ENCODE measurements at places on chromosomes 16 and 17.
A peak's percentile ranks its signal among the peaks of the same experiment; 100 is the strongest.

GRCh38 chr17:10589553-10590145 is 40.2 kb upstream of the MYH2 start:
- no peak for DNase-seq

DNA sequence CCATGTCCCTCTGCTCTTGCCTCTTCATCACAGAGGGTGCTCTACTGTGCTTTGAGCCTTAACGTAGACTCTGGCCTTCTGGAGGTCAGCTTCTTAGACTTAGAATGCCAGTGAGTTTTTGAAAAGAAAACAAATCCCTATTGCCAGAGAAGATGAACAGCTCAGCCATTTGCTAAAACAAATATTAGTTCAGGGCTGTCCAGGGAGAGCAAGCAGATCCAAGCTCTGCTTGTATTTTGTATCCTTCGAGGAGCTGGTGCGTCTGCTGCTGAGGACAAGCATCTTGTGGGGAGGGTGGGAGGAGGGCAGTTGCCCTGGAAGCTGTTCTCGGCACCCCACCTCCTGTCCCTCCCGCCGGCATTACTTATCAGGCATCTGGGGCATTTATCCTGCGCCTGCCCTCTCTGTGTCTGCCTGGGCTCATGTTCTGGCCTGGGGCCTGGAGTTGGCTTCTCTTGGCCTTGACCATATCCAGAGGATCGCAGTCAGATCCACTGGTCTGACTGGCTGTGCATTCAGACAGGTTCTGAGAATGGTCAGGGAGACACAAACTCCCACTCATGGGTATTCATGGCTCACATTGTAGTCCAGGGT is 173.1 kb upstream of the NLRP1 start:
- DNase-seq = no peak

- DNase-seq = no peak
These were observed 8.6 kb upstream of the ANKFY1 start for GRCh38 chr17:4272213-4272971.

GRCh38 chr16:20901068-20901435 is 481 bp downstream of the LYRM1 start:
- DNase-seq = no peak

DNA sequence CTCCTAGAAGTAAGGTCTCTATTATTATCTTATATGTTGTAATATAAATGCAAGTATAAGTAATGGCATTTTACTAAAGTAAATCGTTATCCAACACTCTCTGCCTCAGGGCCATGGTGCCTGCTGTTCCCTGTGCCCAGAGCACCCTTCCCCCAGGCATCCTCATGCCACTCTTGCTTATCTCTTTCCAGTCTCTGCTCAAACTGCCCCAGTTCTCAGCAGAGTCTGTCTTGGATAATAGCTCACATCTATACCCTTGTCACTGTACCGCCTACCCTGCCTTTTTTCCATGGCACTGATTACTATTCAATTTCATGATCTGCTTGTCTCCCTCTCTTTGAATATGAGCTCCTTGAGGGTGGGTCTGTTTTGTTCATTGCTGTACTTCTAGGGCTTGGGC is 31.7 kb downstream of the CDH1 start:
- DNase-seq = no peak

GRCh38 chr17:61362396-61362795 is 37.2 kb upstream of the TBX2 start:
- DNase-seq = no peak

DNA sequence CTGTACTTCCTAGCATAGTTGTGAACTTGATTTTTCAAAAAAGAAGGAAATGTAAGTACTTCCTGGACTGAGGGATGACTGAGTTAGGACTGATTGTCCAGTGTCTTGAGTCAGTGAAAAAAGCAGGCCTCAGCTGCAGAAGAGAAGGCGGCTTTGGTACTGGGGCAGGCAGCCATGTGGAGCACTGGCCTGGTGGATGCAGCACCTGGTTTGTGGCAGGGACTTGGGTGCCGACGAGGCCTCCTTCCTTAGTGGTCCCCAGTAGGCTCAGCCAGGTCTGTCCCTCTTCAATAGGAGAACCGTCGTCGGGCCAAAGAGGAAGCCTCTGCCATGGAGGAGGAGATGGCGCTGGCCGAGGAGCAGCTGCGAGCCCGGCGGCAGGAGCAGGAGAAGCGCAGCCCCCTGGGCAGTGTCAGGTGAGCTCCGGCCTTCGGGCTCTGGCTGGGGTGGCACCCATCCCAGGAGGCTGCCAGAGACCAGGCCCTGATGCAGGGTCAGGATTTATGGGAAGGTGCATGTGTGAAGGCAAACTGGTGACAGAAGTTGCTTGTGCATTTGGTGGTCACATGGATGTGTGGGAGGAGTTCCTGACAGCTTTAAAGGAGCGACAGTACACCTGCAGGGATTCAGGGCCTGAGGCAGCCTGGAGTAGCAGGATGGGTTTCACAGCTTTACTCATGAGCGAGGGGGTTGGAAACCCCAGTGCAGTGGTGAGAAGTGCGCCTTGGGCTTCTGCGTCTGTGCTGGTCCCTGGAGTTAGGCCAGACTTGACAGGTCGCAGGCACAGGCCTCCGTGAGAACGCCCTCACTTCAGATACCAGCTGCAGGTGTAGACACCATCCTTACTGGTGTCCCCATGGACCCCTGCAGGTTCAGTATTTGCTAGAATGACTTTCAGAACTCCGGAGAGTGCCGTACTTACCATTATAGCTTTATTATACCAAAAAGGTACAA is 17.3 kb downstream of the DHX38 start:
- DNase-seq = no peak

- DNase-seq = no peak
These were observed 1.1 kb downstream of the SGF29 start for GRCh38 chr16:28554634-28555423.

- no peak for DNase-seq
These were observed 34.6 kb upstream of the TAC4 start for GRCh38 chr17:49882434-49882833.

GRCh38 chr16:22264786-22265185 is 32.4 kb upstream of the POLR3E start:
- DNase-seq = no peak

DNA sequence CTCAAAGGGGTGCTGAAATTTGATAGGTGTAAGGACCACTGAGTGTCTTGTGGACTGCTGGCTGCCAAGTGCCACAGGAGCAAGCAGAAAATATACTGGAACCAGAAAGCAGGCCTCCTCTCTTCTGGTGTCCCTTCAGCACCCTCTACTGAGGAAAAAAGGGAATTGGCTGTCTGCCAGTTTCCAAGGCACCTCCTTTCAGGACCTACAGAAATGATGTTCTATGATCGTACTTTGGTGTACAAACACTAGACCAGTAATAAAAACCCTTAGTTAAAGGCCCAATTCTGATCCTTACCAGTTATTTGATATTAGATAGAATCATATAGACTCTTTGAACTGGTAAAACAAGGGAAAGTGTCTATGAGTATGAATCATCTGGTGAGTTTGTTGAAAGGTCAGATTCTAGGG is 35.8 kb upstream of the BCAS3 start:
- DNase-seq = peak; percentile 71

- no peak for DNase-seq
These were observed 29.8 kb downstream of the STAT3 start for GRCh38 chr17:42358434-42358833.

GRCh38 chr17:1039511-1040215 is 42.7 kb downstream of the TIMM22 start:
- DNase-seq = no peak

DNA sequence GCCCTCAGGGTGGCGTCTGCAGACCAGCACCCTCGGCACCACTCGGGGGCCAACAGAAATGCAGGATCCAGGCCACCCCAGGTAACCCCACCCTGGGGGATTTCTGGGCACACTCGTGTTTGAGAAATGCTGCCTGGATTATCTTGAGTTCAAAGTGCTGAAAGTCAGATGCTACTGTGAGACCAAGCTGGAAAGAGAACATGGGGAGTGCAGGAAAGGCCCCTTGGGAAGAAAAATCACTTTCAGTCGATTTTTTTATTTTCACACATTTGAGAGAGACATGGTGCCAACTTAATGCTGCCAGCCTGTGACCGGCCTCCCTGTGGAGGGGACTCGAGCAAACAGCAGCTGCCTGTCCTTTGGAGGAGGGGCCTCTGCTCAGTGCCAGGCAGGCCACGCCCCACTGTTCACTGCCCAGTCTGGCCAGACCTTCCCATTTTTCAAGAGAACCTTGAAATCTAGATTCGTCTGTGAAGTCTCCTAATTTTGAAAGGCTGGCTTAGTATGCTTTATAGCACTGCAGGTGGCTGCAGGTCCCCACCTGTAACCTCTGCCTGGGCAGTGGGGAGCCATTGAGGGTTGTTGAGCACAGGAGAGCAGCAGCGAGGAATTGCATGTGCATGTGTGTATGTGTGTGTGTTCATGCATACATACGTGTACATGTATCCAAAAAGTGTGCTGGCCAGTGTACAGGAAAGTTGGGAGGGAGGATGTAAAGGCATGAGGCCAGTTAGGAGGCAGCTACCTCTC is 70.7 kb upstream of the PLCG2 start:
- no peak for DNase-seq
